T-helper 17 cell (primary cell): ENCODE measurements at places on chromosomes 5 and 9.
A peak's percentile ranks its signal among the peaks of the same experiment; 100 is the strongest.

DNA sequence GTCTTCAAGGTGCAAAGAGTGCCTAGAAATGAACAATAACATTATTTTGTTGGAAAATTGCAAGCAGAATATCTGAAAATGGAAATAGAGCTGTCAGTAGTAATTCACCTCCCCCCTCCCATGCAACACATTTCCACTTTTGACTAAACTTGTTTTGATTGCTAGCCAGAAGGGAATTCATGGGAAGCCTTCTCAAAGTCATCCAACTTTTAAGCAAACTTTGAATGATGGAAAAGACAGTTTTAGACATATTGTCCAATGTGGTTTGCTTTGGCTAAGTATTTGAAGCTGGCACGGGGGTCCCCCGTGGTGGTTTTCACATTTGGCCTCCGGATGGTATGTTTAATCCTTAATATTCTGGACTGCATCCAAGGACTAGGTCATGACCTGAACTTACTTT lies 7.5 kb downstream of the NR2F1 start:
- H3K27ac ChIP-seq: no peak overlapping the region
- H3K36me3 ChIP-seq: peaks cover 2% of the 10 kb centered on the region
- DNase-seq: no peak
- no peak overlapping the region for H3K4me3 ChIP-seq

DNA sequence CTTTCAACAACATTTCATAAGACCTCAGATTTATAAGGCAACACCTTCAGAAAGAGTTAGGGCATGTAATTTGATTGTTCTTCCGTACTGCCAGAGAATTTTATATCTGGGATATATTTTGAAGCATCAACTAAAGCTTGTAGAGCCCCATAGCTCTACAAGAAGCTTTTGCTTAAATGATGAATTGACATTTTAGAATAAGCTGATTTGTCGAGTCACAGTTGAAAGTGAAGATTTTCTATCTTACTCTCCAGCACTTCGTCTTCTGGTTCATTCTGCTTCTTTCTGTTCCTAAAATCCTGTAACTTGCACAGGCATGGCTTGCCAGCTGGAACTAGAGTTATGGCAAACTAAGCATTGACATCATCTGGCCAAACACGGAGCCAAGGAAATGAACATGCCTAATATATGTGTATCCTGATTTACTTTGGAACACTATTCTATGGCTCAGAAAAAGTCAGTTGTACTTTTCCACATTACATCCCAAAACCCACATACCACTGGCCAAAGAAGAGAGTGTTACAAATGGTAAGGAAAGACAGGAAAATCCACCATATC lies 68.6 kb upstream of the MAST4 start:
- no peak overlapping the region for H3K4me3 ChIP-seq
- H3K27me3 ChIP-seq: peaks cover 14% of the 10 kb centered on the region
- H3K36me3 ChIP-seq: peaks cover 2% of the 10 kb centered on the region
- no peaks in the 10 kb centered on the region for H3K4me1 ChIP-seq

GRCh38 chr5:125038477-125038876 lies 292.0 kb upstream of the ZNF608 start:
- no peak overlapping the region for H3K4me3 ChIP-seq
- no peaks in the 10 kb centered on the region for H3K27me3 ChIP-seq
- DNase-seq: no peak
- H3K27ac ChIP-seq: no peak overlapping the region
- no peaks in the 10 kb centered on the region for H3K36me3 ChIP-seq
- H3K4me1 ChIP-seq: no peaks in the 10 kb centered on the region

GRCh38 chr9:37079370-37080164 lies 40.8 kb upstream of the ZCCHC7 start:
- peak overlapping the region; percentile 93 for H3K4me3 ChIP-seq
- no peaks in the 10 kb centered on the region for H3K36me3 ChIP-seq
- peaks cover 32% of the 10 kb centered on the region for H3K4me1 ChIP-seq
- H3K27me3 ChIP-seq: peaks cover 18% of the 10 kb centered on the region

- H3K4me1 ChIP-seq: no peaks in the 10 kb centered on the region
- H3K36me3 ChIP-seq: no peaks in the 10 kb centered on the region
- no peak for DNase-seq
- no peak overlapping the region for H3K4me3 ChIP-seq
Observed at GRCh38 chr9:87551772-87552217, 54.1 kb downstream of the DAPK1 start.

GRCh38 chr5:57780306-57780960 lies 297.8 kb upstream of the ACTBL2 start:
- peaks cover 29% of the 10 kb centered on the region for H3K27me3 ChIP-seq
- H3K36me3 ChIP-seq: no peaks in the 10 kb centered on the region
- H3K4me1 ChIP-seq: peaks cover 3% of the 10 kb centered on the region
- H3K4me3 ChIP-seq: no peak overlapping the region

GRCh38 chr9:15244001-15244441 lies 63.0 kb downstream of the TTC39B start:
- H3K4me3 ChIP-seq: no peak overlapping the region
- H3K36me3 ChIP-seq: peaks cover 4% of the 10 kb centered on the region
- no peak for DNase-seq
- H3K4me1 ChIP-seq: peaks cover 25% of the 10 kb centered on the region
- no peaks in the 10 kb centered on the region for H3K27me3 ChIP-seq

DNA sequence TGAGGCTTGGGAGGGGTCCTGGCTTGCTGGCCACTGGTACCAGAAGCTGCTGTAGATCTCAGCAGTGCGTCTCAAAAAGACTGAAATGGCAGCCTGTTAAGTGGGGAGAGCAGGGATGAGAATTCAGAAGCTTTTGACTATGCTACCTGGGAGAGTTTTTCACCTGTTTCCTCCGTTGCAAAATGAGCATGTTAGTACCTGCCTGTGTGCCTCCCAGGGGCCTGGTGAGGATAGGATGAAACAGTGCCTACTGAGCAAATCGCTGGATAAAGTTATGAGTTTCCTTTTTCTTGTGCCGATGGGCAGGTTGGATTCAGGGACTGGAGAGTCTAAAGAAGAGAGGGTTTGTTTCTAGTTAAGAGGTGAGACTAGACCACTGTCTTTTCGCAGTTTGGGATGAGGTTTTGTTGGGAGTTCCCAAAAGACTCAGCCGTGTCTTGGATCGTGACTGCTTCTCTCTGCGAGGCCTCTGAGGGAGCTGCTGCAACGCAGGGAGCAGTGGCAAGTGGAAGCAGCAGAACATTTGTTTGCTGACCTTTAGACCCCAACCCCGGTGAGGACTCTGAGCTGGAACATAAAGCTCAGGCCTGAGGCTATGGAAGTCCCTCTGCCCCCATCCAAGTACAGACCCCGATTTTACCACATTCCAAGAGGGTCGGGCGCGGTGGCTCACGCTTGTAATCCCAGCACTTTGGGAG lies 1.4 kb downstream of the RALGPS1 start:
- H3K27me3 ChIP-seq: no peaks in the 10 kb centered on the region
- H3K27ac ChIP-seq: peak overlapping the region; percentile 32
- no peak for DNase-seq
- H3K36me3 ChIP-seq: peaks cover 4% of the 10 kb centered on the region

DNA sequence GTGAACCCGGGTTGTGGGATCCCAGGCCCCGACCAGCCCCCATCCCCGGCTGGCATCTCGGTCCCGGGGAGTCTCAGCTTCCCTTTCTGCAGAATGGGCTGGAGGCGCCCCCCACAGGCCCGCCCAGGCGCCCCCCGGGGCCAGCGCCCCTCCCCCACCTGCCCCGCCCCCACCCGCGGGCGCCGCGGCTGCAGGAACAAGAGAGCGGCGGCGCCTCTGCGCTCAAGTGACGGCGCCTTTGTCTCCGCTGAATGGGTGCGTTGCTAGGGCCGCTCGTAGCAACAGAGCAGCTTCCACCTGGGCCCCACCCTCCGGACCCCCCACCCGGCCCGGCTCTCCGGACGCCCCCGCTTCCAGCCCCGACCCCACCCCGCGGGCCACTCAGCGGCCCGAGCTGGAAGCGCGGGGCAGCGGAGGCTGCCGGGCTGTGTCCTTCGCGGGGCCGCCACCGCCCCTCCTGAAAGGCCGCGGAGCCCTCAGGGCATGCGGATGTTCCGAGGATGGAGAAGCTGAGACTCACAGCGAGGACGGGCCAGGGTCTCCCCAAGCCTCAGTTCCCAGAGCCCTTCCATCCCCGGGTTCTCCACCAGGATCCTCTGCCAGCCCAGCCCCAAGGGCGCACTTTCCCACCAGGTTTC lies 27.5 kb downstream of the ADGRD2 start:
- no peak overlapping the region for H3K27ac ChIP-seq
- DNase-seq: no peak
- peaks cover 4% of the 10 kb centered on the region for H3K4me1 ChIP-seq
- H3K27me3 ChIP-seq: peaks cover 35% of the 10 kb centered on the region
- H3K36me3 ChIP-seq: no peaks in the 10 kb centered on the region

GRCh38 chr9:75131700-75132099 lies 43.4 kb downstream of the OSTF1 start:
- H3K36me3 ChIP-seq: peaks cover 20% of the 10 kb centered on the region
- H3K4me1 ChIP-seq: peaks cover 42% of the 10 kb centered on the region
- DNase-seq: no peak

- DNase-seq: no peak
- no peaks in the 10 kb centered on the region for H3K36me3 ChIP-seq
Observed at GRCh38 chr5:158543539-158544387, 556.0 kb downstream of the EBF1 start.

DNA sequence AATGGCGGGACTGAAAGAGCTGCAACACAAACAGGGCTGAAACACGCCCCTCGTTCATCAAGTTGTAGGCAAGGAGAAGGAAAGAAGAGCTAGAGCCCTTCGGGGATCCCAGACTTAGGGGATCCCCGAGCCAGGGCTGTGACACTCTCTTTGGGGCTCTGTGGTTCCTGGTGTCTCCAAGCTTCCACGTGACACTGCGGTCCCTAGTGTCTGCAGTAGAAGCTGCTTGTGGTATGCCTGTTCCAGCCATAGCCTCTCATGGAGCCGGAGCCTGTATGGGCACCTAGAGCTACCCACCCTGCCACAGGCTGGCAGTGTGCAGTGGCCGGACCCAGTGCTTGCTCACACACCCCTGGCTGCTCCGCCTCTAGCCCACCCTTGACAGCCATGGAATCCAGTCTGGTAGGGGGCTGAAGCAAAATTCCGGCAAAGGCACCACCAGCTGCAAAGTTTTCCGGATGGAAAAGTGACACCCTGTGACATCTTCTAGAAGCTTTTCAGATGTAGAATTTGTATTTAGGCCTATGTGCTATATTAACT lies 1439.6 kb upstream of the ACO1 start:
- H3K4me3 ChIP-seq: no peak overlapping the region
- no peaks in the 10 kb centered on the region for H3K36me3 ChIP-seq
- no peaks in the 10 kb centered on the region for H3K4me1 ChIP-seq
- no peak for DNase-seq
- no peaks in the 10 kb centered on the region for H3K27me3 ChIP-seq

- H3K4me3 ChIP-seq: no peak overlapping the region
- DNase-seq: no peak
- peaks cover 45% of the 10 kb centered on the region for H3K4me1 ChIP-seq
- peak overlapping the region; percentile 62 for H3K27ac ChIP-seq
- H3K27me3 ChIP-seq: no peaks in the 10 kb centered on the region
Observed at GRCh38 chr9:33437205-33437604, 10.2 kb downstream of the AQP3 start.

DNA sequence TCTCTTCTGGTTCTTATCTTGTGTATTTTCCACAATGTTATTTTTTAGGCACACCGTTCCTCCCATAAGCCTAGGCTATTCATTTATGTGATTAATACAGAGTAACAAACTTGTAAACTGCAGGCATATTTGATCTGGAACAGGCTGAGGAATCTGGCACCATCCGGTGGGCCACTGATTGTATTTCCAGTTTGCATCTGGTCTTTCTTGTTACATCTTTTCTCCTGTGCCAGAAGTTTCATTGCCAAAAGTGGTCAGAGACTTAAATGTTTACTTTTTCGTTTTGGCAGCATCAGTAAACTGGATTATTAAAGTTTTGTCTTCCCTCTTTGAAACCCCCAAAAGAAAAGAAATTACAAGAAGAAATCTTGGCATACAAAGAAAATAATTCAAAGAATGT lies 17.9 kb upstream of the ZCCHC7 start:
- peaks cover 18% of the 10 kb centered on the region for H3K27me3 ChIP-seq
- H3K36me3 ChIP-seq: peaks cover 7% of the 10 kb centered on the region
- H3K4me1 ChIP-seq: peaks cover 9% of the 10 kb centered on the region
- H3K4me3 ChIP-seq: no peak overlapping the region
- no peak overlapping the region for H3K27ac ChIP-seq
- no peak for DNase-seq

DNA sequence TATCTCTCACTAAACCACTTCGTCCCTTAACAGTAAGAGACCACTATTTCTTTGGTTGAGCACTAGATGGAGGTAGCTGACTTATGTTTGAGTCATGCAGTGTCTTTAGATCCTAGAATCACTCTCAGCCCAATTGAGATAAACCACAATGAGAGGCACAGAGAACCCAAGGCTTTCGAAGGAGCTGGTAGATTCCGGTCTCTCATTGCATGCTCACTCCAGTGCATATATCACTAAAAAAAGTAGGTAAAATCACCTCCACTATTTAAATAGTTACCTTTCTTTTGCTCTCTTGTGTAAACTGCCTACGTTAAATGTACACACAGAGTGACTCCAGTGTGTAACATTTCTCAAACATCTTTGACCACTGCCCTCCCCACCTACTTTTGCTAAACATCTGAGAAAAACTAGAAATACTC lies 27.6 kb downstream of the ACTL7A start:
- H3K27me3 ChIP-seq: no peaks in the 10 kb centered on the region
- H3K36me3 ChIP-seq: peaks cover 25% of the 10 kb centered on the region
- no peak overlapping the region for H3K4me3 ChIP-seq
- peaks cover 5% of the 10 kb centered on the region for H3K4me1 ChIP-seq
